ENCODE measurements at places on chromosomes 2 and 18. TPM values are rescaled to one million over a fixed set of nuclear protein-coding genes. Genes with fewer than 3 reads are reported as not detected.
A peak's percentile ranks its signal among the peaks of the same experiment; 100 is the strongest.

SPDYA gene
- 18.7 TPM for total RNA-seq

EFHD1 gene
- total RNA-seq = 1.1 TPM

NTSR2 gene
- not detected for total RNA-seq

HRH4 gene
- total RNA-seq = 3.2 TPM

CCDC102B gene
- 5.0 TPM for total RNA-seq

CUL3 gene
- 99.7 TPM for total RNA-seq

BUB1 gene
- total RNA-seq = 8.6 TPM

GRCh38 chr2:47174733-47175361 lies 19.7 kb upstream of the STPG4 start:
- peaks cover 7% of the 10 kb centered on the region for H3K36me3 ChIP-seq

- DNase-seq = no peak
- H3K4me3 ChIP-seq = no peak overlapping the region
- H3K27me3 ChIP-seq = no peaks in the 10 kb centered on the region
- no peaks in the 10 kb centered on the region for H3K4me1 ChIP-seq
- no peaks in the 10 kb centered on the region for H3K36me3 ChIP-seq
- H3K27ac ChIP-seq = no peak overlapping the region
Observed at GRCh38 chr18:27582760-27583412, 397.8 kb upstream of the CHST9 start.

GRCh38 chr2:229378386-229378785 lies 107.3 kb upstream of the PID1 start:
- no peaks in the 10 kb centered on the region for H3K27me3 ChIP-seq
- no peak overlapping the region for H3K27ac ChIP-seq
- DNase-seq = no peak

GRCh38 chr2:54065411-54065810 lies 50.0 kb upstream of the ACYP2 start:
- no peak for DNase-seq
- H3K4me1 ChIP-seq = peaks cover 4% of the 10 kb centered on the region
- no peaks in the 10 kb centered on the region for H3K36me3 ChIP-seq
- H3K27ac ChIP-seq = no peak overlapping the region
- H3K27me3 ChIP-seq = no peaks in the 10 kb centered on the region

DNA sequence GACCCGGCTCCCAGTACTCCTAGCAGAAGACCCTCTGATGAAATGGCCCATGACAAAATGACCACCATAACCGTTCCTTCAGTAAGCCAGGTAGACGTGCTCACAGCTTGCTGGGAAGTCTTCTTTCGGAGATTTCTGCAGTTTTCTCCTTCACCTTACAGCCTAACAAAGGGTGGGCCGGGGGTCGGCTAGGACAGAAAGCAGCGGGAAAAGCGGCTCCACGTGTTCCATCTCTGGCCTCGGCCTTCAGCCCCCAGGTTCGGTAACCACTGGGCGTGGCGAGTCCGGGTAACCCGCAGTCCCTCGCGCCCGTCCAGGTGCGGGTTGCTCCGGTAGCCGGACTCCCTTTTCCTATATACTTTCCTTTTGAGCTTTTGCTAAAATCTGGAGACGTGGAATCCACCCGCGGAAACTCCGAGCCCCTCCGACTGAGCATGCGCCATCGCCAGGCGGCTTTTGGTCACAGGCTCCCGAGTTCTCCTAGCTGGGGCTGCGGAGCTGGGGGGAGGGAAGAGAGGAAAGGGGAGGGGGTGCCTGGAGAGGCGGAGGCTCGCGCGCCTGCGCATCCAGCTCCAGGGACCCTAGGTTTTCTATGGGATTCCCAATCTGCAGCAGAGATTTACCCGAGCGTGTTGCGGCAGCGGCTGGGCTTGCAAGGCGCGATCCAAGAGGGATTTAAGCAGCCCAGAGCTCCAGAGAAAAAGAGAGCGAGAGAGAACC lies at the start of gene VSNL1:
VSNL1 (plus strand) TSS at position 604 of the 720 bp plus-strand sequence. CDS start 51,379 bp downstream, outside the sequence.
- DNase-seq = no peak
- no peak within 1 kb of the TSS for H3K4me3 ChIP-seq
- peaks cover 3% of the 10 kb centered on the region for H3K4me1 ChIP-seq

DNA sequence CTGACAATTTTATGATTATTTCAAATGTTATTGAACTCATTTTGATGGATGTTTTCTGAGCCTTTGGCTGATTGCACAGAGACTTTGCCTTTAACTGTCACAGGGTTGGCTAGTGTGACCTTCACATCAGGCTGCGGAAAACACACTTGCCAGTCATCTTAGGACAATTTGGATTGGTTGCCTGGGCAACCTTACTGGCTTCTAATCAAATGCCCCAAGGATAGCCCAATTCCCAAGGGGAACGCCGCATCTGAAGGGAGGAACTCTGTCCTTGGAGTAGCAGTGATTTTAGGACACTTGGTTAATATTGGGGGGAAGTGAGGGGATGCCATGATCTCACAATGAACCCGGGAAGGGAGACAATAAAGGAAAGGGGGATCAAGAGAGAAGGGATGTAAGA lies 29.5 kb downstream of the OSBPL6 start:
- H3K4me1 ChIP-seq = no peaks in the 10 kb centered on the region
- no peak for DNase-seq
- H3K27me3 ChIP-seq = peaks cover 50% of the 10 kb centered on the region
- H3K27ac ChIP-seq = no peak overlapping the region
- peaks cover 2% of the 10 kb centered on the region for H3K36me3 ChIP-seq

GRCh38 chr2:47519604-47520301 lies 116.8 kb downstream of the MSH2 start:
- no peak overlapping the region for H3K27ac ChIP-seq
- no peak for DNase-seq
- peak overlapping the region; percentile 95 for H3K4me3 ChIP-seq
- H3K27me3 ChIP-seq = no peaks in the 10 kb centered on the region

DNA sequence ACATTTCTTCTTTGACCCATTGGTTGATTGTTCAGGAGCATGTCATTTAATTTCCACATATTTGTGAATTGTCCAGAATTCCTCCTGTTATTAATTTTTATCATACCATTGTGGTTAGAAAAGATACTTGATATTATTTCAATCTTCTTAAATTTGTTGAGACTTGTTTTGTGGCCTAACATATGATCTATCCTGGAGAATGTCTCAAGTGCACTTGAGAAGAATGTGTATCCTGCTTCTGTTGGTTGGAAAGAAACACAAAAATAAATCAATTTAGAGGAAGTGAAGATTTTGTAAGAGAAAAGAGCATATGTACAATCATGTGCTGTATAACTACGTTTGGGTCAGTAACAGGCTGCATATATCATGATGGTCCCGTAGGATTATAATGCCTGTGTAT lies 118.6 kb upstream of the CDC42EP3 start:
- no peak overlapping the region for H3K27ac ChIP-seq
- no peaks in the 10 kb centered on the region for H3K27me3 ChIP-seq
- H3K4me3 ChIP-seq = no peak overlapping the region
- DNase-seq = no peak

DNA sequence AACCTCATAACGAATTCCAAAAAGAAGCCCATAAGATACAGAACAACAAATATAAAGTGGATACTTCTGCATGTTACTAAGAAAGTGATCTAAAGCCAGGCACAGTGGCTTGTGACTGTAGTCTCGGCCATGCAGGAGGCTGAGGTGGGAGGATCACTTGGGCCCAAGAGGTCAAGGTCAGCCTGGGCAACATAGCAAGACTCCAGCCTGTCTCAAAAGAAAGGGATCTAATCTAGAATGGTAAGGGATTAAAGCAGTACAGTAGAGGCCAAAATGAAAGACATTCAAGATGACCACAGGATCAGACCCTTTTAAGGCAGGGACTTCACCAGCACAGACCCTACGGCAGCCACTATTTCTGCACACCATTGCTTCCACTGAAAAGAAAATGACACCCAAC lies 3.8 kb downstream of the COBLL1 start:
- H3K27ac ChIP-seq = no peak overlapping the region
- no peaks in the 10 kb centered on the region for H3K36me3 ChIP-seq
- no peak overlapping the region for H3K4me3 ChIP-seq
- DNase-seq = no peak

DNA sequence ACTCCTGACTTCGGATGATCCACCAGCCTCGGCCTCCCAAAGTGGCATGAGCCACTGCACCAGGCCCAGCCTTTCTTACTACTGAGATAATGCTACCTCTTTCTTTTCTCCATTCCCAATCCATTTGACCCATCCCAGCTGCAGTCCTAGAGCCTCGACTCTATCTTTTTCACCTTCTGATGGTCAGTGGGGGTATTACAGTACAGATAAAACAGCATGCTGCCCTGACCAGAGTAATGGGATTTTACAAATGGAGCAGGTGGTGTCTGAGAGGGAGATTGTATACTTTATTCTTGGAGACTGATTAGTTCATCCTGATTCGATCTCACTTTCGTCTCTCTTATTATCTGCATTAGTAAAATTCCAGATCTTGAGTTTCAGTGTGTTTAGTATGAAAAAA lies 238.6 kb upstream of the TNP1 start:
- no peaks in the 10 kb centered on the region for H3K4me1 ChIP-seq
- no peaks in the 10 kb centered on the region for H3K36me3 ChIP-seq
- no peak overlapping the region for H3K27ac ChIP-seq

- H3K27ac ChIP-seq = no peak overlapping the region
- H3K27me3 ChIP-seq = no peaks in the 10 kb centered on the region
- no peak overlapping the region for H3K4me3 ChIP-seq
- no peak for DNase-seq
Observed at GRCh38 chr2:58865436-58865835, 624.3 kb upstream of the FANCL start.

GRCh38 chr2:113697516-113697915 lies 58.9 kb downstream of the SLC35F5 start:
- H3K36me3 ChIP-seq = no peaks in the 10 kb centered on the region
- no peak overlapping the region for H3K27ac ChIP-seq
- peaks cover 36% of the 10 kb centered on the region for H3K4me1 ChIP-seq
- H3K4me3 ChIP-seq = no peak overlapping the region

DNA sequence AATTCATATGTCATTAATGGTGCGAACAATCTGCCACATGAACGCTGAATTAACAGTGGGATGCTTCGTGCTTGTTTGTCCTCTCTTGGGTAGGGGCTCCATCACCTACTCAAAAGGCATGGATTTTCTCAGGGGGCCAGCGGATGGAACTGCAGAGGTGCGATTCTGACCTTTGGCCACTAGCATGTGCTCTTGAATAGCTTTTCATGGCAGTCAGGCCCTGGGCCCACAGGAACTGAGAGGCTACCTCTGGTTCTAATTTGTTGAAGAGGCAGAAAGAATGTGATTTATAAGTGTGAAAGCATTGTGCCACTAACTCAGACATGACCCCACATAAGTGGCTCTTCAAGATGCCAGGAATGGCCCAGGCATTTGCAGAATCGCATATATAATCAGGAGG lies 283.2 kb downstream of the INSIG2 start:
- peaks cover 2% of the 10 kb centered on the region for H3K36me3 ChIP-seq
- peaks cover 50% of the 10 kb centered on the region for H3K27me3 ChIP-seq
- no peak overlapping the region for H3K4me3 ChIP-seq

GRCh38 chr2:71702971-71703898 lies 249.9 kb downstream of the DYSF start:
- H3K27me3 ChIP-seq = peaks cover 28% of the 10 kb centered on the region
- H3K27ac ChIP-seq = no peak overlapping the region
- no peak for DNase-seq
- H3K4me3 ChIP-seq = no peak overlapping the region
- peaks cover 2% of the 10 kb centered on the region for H3K4me1 ChIP-seq
- no peaks in the 10 kb centered on the region for H3K36me3 ChIP-seq

GRCh38 chr2:27285481-27285880 lies 3.3 kb downstream of the TRIM54 start:
- DNase-seq = no peak
- no peak overlapping the region for H3K4me3 ChIP-seq
- no peak overlapping the region for H3K27ac ChIP-seq
- H3K27me3 ChIP-seq = peaks cover 71% of the 10 kb centered on the region
- peaks cover 5% of the 10 kb centered on the region for H3K36me3 ChIP-seq

GRCh38 chr2:60958800-60959199 lies 58.7 kb upstream of the PEX13 start:
- H3K36me3 ChIP-seq = peaks cover 8% of the 10 kb centered on the region
- H3K27ac ChIP-seq = no peak overlapping the region
- no peak for DNase-seq
- H3K4me3 ChIP-seq = no peak overlapping the region

GRCh38 chr2:207706936-207707860 lies 4.2 kb upstream of the CCNYL1 start:
- no peak overlapping the region for H3K4me3 ChIP-seq
- no peak overlapping the region for H3K27ac ChIP-seq
- peaks cover 11% of the 10 kb centered on the region for H3K4me1 ChIP-seq

DNA sequence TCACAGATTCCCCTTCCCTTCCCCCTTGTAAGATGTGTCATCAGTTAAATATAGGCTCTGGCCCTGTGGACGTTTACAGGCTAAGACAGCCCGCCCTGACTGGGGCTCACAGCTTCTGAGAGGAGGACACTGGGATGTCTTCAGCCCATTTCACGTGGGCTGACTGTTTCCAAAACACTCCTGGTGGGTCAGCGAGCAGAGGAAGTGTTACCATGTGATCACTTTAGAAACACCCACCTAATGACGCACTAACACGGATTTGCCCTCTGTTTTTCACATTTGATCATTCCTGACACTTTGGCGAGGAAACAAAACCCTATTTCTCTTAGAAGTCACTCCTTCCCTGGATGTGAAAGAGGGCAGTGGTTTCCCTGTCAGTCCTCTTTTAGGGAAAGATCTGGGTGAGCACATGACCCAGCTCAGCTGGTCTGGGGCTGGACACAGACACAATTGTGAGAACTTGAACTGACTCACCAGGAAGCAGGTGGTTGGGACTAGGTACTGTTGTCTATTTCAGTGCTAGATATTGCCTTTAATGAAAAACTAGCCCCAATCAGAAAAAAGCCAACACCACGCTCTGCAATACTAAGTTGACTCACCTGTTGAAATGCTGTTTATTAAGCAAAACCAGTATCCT lies 38.8 kb downstream of the BMP10 start:
- H3K27me3 ChIP-seq = no peaks in the 10 kb centered on the region
- no peak for DNase-seq
- no peaks in the 10 kb centered on the region for H3K36me3 ChIP-seq
- peaks cover 56% of the 10 kb centered on the region for H3K4me1 ChIP-seq
- peak overlapping the region; percentile 94 for H3K27ac ChIP-seq

- no peaks in the 10 kb centered on the region for H3K27me3 ChIP-seq
- H3K27ac ChIP-seq = peak overlapping the region; percentile 97
- peaks cover 28% of the 10 kb centered on the region for H3K36me3 ChIP-seq
- H3K4me1 ChIP-seq = peaks cover 86% of the 10 kb centered on the region
- DNase-seq = no peak
Observed at GRCh38 chr2:68744366-68744912, 9.8 kb downstream of the ARHGAP25 start.

- no peaks in the 10 kb centered on the region for H3K36me3 ChIP-seq
- H3K27me3 ChIP-seq = peaks cover 6% of the 10 kb centered on the region
- H3K4me1 ChIP-seq = peaks cover 11% of the 10 kb centered on the region
- DNase-seq = no peak
- H3K4me3 ChIP-seq = peak within 1 kb of the TSS; percentile 95
Observed at GRCh38 chr2:201643216-201643890, at the start of gene TMEM237. Gene TMEM237 (minus strand): TSS chr2:201643503. CDS start chr2:201643400, 103 bp downstream.

DNA sequence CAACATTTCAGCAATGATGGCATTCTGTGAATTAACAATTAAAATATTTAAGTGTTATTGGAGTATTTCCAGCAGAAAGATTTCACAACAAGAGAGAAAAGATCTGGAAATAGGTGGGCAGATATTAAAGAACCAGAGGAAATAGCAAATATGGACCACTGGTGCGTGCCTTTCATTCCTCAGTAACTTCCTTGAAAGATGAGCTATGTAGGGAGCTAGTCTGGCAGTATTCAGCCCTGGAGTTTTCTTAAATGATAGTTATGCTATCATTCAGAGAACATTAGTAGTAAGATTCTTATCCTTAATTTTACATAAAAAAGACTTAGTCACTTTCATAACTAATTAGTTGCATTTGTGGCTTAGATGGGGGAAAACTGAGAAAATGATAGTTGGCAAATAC lies 41.5 kb downstream of the TANC1 start:
- no peak for DNase-seq
- peaks cover 2% of the 10 kb centered on the region for H3K36me3 ChIP-seq
- H3K27ac ChIP-seq = no peak overlapping the region
- no peak overlapping the region for H3K4me3 ChIP-seq
- H3K4me1 ChIP-seq = peaks cover 5% of the 10 kb centered on the region
- H3K27me3 ChIP-seq = no peaks in the 10 kb centered on the region
